Mucosa of descending colon (tissue), 3 donors: ENCODE measurements at places on chromosomes 3 and 15. TPM values are rescaled to one million over a fixed set of nuclear protein-coding genes. Genes with fewer than 3 reads are reported as not detected.

The MORC1 gene
- total RNA-seq = not detected

The CIAO2A gene
- 49.7 TPM for total RNA-seq

The C3orf49 gene
- not detected for total RNA-seq

The DAZL gene
- not detected for total RNA-seq

The TRIM59 gene
- total RNA-seq = 7.2 TPM

The CNTN3 gene
- 15.6 TPM for total RNA-seq

The GCNT3 gene
- 426 TPM for total RNA-seq

The CACNA2D2 gene
- 4.9 TPM for total RNA-seq

The SV2B gene
- 0.41 TPM for total RNA-seq

The ANKRD34C gene
- total RNA-seq = not detected

The KCNMB2 gene
- 1.3 TPM for total RNA-seq

The DPPA4 gene
- total RNA-seq = not detected

The GOLGA6B gene
- total RNA-seq = not detected

The STT3B gene
- 86.0 TPM for total RNA-seq

The MYH15 gene
- total RNA-seq = 0.46 TPM

The CORO2B gene
- total RNA-seq = 4.7 TPM

The XIRP1 gene
- total RNA-seq = 0.31 TPM

The ZNF619 gene
- total RNA-seq = 11.3 TPM

The ZNF717 gene
- 15.3 TPM for total RNA-seq

The CX3CR1 gene
- total RNA-seq = 0.94 TPM

The PLSCR5 gene
- not detected for total RNA-seq

The CYP11A1 gene
- total RNA-seq = 0.82 TPM

The TMEM44 gene
- total RNA-seq = 30.9 TPM

The EFHB gene
- 1.1 TPM for total RNA-seq

The FLNB gene
- total RNA-seq = 357 TPM

The GOLGA8S gene
- total RNA-seq = 0.32 TPM

The ASB14 gene
- not detected for total RNA-seq

The CADM2 gene
- total RNA-seq = 1.2 TPM

The ZNF385D gene
- 3.1 TPM for total RNA-seq

The PLIN1 gene
- 0.77 TPM for total RNA-seq

The BCL2A1 gene
- total RNA-seq = 5.6 TPM

The IL16 gene
- total RNA-seq = 6.2 TPM

The RTP1 gene
- not detected for total RNA-seq

The GOLGA6L4 gene
- 3.7 TPM for total RNA-seq

The CXCR6 gene
- 1.7 TPM for total RNA-seq

The PLSCR4 gene
- 45.3 TPM for total RNA-seq

The ZDHHC19 gene
- total RNA-seq = not detected

The CFAP91 gene
- total RNA-seq = 6.2 TPM

The PLCH1 gene
- 13.2 TPM for total RNA-seq

The PRKAR2A gene
- total RNA-seq = 76.3 TPM

The OTOL1 gene
- not detected for total RNA-seq

The SLC28A1 gene
- not detected for total RNA-seq

The ANKUB1 gene
- not detected for total RNA-seq

The PPM1L gene
- total RNA-seq = 21.6 TPM

The SERPINI2 gene
- total RNA-seq = not detected

The ATP13A5 gene
- total RNA-seq = 0.61 TPM

The KNL1 gene
- total RNA-seq = 3.1 TPM

The KY gene
- total RNA-seq = 3.7 TPM

The GPR27 gene
- 0.14 TPM for total RNA-seq

The LRRC49 gene
- total RNA-seq = 2.7 TPM

The MED12L gene
- total RNA-seq = 0.55 TPM

The MEGF11 gene
- 0.29 TPM for total RNA-seq

The CYP8B1 gene
- total RNA-seq = not detected

The ARGFX gene
- not detected for total RNA-seq

The NRROS gene
- 5.4 TPM for total RNA-seq

The UROC1 gene
- not detected for total RNA-seq

The SEMA3B gene
- 42.0 TPM for total RNA-seq

The MLF1 gene
- total RNA-seq = 8.1 TPM
